Left ventricle myocardium superior (tissue), 1 donor: ENCODE measurements at places on chromosomes 2 and 18. TPM values are rescaled to one million over a fixed set of nuclear protein-coding genes. Genes with fewer than 3 reads are reported as not detected.

The CAB39 gene
- total RNA-seq: 86.2 TPM

The KLHL29 gene
- total RNA-seq: 0.69 TPM

The GALNT14 gene
- total RNA-seq: 0.45 TPM

DNA sequence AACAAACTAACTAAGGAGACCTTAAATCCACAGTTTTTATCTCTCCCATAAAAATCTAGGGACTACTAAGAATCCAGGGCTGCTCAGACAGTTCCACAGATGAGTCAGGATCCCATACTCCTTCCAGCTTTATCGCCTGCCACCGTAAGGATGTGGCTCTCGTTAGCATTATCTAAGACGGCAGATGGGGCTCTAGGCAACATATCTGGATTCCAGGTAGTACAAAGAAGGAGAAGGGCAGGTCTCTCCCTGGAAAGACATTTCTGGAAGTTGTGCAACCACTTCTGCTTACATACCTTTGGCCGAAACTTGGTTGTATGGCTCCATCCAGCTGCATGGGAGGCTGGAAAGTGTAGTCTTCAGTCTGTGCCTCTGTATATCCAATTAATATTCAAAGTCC lies 149.4 kb downstream of the SP3 start:
- no peak for DNase-seq
